ENCODE measurements at places on chromosomes 5 and 9. TPM values are rescaled to one million over a fixed set of nuclear protein-coding genes. Genes with fewer than 3 reads are reported as not detected.

TAF1L gene
- total RNA-seq: not detected

DNA sequence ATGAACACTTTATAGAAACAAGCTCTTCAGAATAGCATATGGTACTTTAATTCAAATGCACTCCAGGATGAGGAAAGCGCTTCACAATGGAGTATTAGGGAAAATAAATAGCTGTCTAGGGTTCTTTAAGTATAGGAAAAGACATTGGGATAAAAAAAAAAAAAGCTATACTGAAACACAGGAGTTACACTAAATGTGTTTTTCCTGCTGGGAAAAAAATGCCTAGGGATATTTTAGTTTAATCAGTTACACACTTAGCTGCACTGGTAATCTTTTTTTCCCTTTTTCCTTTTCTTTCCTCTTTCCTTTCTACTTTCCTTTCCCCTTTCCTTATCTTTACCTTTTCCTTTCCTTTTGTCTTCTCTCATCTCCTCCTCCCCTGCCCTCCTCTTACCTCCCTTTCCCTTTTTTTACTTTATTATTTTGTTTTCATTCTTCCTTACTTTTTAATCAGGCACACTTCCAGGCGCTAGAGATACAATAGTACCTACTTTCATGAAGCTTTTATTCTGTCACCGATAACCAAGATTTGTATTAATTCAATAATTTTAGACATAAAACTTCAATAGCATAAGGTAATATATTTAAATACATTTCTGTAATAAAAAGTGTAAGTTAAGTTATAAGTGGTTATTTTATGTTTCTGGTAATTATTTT lies 758.7 kb downstream of the CDH18 start:
- no peak for DNase-seq
- H3K27ac ChIP-seq: no peak overlapping the region
- H3K36me3 ChIP-seq: no peaks in the 10 kb centered on the region

DNA sequence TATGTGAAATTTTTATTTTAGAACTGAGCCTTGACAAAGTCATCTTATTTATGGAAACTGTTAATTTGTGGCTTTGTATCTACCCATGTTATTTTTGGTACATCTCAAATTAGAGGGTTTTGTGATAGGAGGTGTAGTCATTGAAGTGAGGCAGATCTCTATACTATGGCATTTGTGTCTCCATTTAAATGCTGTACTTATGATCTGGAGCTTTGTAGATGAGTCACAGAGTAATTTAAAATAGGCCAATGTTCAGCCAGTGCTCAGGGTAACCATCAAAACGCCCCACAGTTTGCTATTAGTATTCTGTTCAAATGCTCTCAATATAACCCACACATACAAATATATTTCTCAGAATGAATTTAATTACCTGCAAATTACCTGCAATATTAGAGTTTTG lies 351.5 kb upstream of the KLF9 start:
- H3K36me3 ChIP-seq: no peaks in the 10 kb centered on the region
- no peaks in the 10 kb centered on the region for H3K27me3 ChIP-seq
- no peaks in the 10 kb centered on the region for H3K4me1 ChIP-seq

GRCh38 chr5:57298985-57299491 lies 125.2 kb downstream of the GPBP1 start:
- no peak overlapping the region for H3K27ac ChIP-seq
- no peaks in the 10 kb centered on the region for H3K27me3 ChIP-seq
- no peaks in the 10 kb centered on the region for H3K36me3 ChIP-seq
- H3K4me1 ChIP-seq: no peaks in the 10 kb centered on the region
- no peak overlapping the region for H3K4me3 ChIP-seq

ZFAND5 gene
- 134 TPM for total RNA-seq

- H3K4me1 ChIP-seq: no peaks in the 10 kb centered on the region
- no peak overlapping the region for H3K27ac ChIP-seq
- H3K4me3 ChIP-seq: no peak overlapping the region
- H3K27me3 ChIP-seq: no peaks in the 10 kb centered on the region
- no peaks in the 10 kb centered on the region for H3K36me3 ChIP-seq
These were observed 35.4 kb upstream of the GDNF start for GRCh38 chr5:37875051-37875787.
